Posterior cingulate gyrus (tissue), 11 donors: ENCODE measurements at places on chromosomes 3 and 15.
A peak's percentile ranks its signal among the peaks of the same experiment; 100 is the strongest.

DNA sequence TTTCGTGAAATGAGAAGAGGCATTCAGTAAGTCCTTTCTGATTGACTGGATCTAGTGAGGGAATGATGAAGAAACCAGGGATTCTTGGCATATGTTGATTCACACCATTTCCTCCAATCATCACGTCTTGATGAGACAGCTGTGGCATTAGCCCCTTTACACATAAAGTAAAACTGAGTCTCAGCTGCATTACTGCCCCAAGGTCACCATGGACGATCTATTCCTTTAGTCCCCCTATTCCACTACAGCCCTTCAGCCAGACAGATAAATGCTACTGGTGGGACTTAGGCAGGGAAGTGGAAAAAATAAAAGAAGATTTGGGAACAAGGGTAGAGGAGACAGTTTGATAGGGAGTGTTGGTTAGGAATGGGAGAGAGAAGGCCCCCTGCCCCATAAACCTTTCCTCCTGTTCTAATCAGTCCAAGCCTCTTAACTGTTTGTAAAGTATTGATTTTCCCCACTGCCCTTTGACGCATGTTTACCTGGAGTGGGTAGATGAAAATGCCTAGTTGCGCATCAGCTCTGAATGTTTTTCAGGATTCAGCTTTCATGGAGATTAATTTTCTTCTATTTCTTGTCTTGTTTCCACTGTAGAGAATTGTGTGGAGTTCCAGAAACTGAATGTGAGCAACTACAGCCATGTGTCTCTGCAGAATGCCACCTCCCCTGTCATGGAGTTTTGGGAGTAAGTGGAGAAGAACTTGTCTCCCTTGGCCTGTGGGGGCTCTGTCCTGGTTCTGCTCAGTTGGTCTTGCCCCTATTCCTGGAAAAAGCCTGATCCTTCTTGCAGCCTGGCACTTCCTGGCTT, 6.9 kb downstream of the SLC6A11 start:
- DNase-seq, result no peak

- DNase-seq, result no peak
These were observed 139.0 kb upstream of the CGNL1 start for GRCh38 chr15:57237301-57237642.

- DNase-seq, result no peak
These were observed 138.6 kb downstream of the GAP43 start for GRCh38 chr3:115761927-115762305.

- no peak for DNase-seq
These were observed 217.9 kb downstream of the TBC1D2B start for GRCh38 chr15:77859491-77860060.

GRCh38 chr3:20905210-20905805, 719.3 kb upstream of the SGO1 start:
- no peak for DNase-seq

DNA sequence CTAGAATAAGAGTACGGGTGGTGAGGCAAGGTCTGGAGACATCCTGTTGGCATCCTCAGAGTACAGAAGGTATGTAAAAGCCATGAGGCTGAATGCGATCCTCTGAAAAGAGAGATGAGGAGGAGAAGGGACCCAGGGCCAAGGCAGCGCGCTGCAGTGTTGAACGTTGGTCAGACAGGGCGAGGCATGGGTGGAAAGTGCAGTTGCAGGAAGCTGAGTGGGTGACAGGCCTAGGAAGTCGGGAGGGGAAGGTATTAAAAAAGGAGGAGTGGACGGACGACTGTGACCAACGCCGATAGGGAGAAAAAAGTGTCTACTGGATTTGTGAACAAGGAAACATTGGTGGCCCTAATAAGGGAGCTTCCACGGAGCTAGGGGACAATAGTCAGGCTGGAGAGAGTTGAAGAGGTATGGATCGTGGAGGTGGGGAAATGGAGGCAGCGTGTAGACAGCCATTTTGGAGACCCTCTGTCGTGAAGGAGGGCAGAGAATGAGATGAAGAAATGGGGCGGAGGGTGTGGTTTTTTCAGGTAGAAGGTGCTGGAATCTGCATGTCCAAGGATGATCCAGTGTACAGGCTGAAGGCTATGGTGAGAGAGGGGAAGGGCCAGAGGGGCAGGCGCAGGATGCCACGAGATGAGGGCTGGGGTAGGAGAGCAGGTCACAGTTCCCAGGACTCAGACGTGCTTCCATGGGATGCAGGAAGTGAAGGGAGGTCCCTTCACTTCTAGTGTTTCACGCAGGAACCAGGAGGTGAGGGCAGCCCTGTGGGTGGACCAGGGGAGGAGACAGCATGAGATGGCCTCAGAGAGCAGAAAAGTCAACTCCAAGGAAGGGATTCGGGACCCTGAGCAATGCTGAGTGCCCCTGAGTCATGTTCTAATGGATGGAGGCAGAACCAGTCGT, 115.9 kb downstream of the ASB7 start:
- DNase-seq, result no peak

DNA sequence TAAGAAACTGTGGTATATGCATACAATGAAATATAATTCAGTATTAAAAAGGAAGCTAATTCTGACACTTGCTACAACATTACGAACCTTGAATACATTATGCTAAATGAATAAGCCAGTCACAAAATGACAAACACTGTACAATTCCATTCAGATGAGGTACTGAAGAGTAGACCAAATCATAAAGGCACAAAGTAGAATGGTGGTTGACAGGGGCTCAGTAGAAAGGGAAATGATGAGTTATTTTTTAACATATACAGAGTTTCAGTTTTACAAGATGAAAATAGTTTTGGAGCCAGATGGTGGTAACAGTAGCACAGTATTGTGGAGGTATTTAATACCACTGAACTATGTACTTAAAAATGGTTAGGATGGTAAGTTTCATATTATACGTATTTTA, 254.6 kb upstream of the RBMS3 start:
- no peak for DNase-seq

DNA sequence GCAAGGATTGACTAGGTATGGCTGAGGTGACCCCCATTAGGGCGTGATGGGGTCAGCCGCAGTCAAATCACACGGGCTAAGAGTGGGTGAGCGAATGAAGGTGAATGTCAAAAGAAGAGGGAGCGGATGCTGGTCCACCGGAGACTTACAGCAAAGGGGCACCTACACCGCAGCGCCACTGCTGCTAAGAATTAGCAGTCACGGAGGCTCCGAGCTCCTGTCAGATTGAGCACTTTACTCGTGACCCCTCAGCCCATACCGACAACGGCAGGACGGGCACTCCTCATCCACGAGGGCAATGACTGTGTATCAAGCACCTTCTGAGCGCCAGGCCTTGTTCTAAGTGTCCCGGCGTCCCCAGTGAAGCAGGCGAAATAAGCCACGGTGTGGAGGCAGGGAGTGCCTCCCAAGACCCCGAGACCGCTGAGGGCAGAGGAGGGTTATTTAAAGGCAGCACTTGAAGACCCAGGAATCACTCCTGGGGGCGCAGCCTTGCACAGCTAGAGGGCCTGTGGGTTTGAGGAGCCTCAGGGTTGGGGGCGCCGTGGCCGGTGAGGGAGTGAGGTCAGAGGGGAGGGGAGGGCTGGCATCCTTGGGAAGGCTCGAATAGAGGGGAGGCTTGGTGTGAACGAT, 61.6 kb upstream of the GATA2 start:
- DNase-seq, result peak; percentile 69

GRCh38 chr3:98812851-98813374, 49.8 kb downstream of the ST3GAL6 start:
- DNase-seq, result no peak

- DNase-seq, result no peak
These were observed 73.8 kb downstream of the TLE3 start for GRCh38 chr15:70023769-70024491.

- no peak for DNase-seq
These were observed 81.1 kb downstream of the MEGF11 start for GRCh38 chr15:66172324-66172980.

- no peak for DNase-seq
These were observed 12.6 kb upstream of the RNU6-1 start for GRCh38 chr15:67852418-67852817.

- no peak for DNase-seq
These were observed 51.8 kb upstream of the NEDD4 start for GRCh38 chr15:56045068-56045748.

- no peak for DNase-seq
These were observed 70.7 kb downstream of the TOP2B start for GRCh38 chr3:25594007-25594502.

- no peak for DNase-seq
These were observed 8.8 kb downstream of the ADPRH start for GRCh38 chr3:119588112-119588511.

- DNase-seq, result no peak
These were observed 40.6 kb downstream of the ATP13A3 start for GRCh38 chr3:194446172-194446571.

GRCh38 chr3:148330542-148330941, 367.2 kb upstream of the AGTR1 start:
- no peak for DNase-seq

- DNase-seq, result no peak
These were observed 771.1 kb upstream of the GRM7 start for GRCh38 chr3:6089780-6090179.

DNA sequence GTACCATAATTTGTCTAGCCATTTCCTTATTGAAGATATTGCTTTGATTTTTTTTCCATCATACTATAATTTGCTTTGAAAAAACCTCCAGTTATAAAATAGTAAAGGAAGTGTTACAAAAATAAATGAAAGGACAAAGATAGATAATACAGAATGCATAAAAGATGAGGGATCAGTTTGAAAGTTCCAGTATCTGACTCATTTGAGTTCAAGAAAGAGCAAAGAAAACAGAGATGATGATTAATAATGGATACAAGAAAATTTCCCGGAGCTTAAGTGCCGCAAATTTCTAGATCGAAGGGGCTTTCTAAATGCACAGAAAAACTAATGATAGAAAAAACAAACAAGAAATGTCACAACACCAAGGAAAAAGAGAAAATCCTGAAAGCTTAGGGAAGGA, 4.3 kb downstream of the WDR48 start:
- DNase-seq, result no peak

GRCh38 chr3:72814308-72814707, 33.9 kb downstream of the SHQ1 start:
- no peak for DNase-seq

DNA sequence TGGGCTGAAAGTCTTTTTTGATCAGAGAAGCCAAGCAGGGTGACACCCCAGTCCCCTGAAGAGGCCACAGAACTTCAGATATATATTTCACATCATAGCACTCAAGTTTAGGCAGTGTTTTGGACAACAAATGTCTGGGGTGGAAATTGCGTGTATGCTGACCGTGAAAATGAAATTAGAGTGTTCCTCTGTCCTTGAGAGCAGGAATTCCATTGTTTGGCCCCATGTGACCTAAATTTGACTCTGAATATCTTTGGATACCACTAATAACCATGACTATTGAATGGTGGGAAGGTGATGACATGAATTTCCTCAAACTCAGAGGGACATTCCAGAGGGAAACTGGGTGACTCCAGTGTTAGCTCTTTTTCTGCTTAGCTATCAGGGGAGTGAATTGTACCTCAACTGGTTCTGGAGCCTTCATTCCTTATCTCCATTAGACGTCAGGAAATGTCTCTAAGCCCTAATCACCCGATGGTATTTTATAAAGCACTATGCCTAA, 263.5 kb upstream of the RASGRP1 start:
- DNase-seq, result no peak

DNA sequence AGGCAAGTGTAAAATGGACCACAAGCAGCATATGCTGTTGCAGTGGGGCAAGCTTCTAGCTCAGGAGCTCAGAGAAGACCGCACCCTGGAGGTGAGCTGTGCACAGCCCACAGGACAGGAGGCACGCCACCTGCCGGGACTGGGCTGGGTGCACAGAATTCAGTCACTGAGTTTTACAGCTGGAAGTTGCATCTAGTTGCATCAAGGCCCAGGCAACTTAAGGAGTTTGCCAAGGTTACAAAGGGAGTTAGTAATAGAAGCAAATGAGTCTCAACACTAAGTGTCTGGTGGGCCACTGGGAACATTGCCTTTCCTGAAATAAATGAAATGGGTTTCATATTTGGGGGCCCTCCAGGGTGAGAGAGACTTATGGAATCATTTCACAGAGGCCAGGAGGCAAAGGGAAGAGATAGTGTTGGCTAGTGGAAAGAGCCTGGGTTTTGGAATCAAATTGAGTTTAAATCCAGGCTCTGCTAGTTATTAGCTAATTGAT, 36.0 kb upstream of the TIMP4 start:
- DNase-seq, result no peak

DNA sequence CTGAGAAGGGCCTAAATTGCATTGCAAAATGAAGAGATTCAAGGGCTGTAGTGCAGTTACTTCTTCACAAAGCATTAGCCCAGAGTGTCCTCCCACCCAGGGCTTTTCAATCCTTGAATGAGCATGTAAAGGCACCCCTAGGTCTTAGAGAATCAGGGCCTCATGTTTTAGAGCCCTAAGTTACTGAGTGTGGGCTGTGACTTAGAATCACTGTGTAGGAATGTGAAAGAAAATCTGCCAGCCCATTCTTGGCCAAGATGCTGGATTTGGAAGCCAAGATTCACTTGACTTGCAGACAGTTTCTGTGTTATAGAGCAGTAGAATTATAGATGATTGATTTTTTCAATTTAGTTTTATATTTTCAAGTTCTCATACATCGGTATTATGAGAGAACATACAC, 153.2 kb downstream of the MYRIP start:
- DNase-seq, result no peak
